ENCODE measurements at places on chromosomes 3 and 15. TPM values are rescaled to one million over a fixed set of nuclear protein-coding genes. Genes with fewer than 3 reads are reported as not detected.

TMEM45A gene
- 34.5 TPM for total RNA-seq

SLITRK3 gene
- total RNA-seq, result 1.2 TPM

GRAMD2A gene
- total RNA-seq, result 0.10 TPM

ACVR2B gene
- 2.8 TPM for total RNA-seq

SLC28A1 gene
- total RNA-seq, result not detected

TMEM40 gene
- total RNA-seq, result not detected

FGD5 gene
- 35.4 TPM for total RNA-seq

SCAMP5 gene
- 2.4 TPM for total RNA-seq

CFAP91 gene
- 6.2 TPM for total RNA-seq

TMEM266 gene
- total RNA-seq, result 0.28 TPM

ECE2 gene
- not detected for total RNA-seq

DUOXA2 gene
- total RNA-seq, result not detected

GLDN gene
- total RNA-seq, result 10.1 TPM

BMF gene
- 5.0 TPM for total RNA-seq

ZBTB20 gene
- total RNA-seq, result 75.7 TPM

CHST14 gene
- 11.8 TPM for total RNA-seq

P2RY13 gene
- total RNA-seq, result 2.7 TPM

GRK7 gene
- not detected for total RNA-seq

DUOXA1 gene
- 0.81 TPM for total RNA-seq

CNTN6 gene
- 11.2 TPM for total RNA-seq

COL6A6 gene
- 1.2 TPM for total RNA-seq

TMCO5A gene
- not detected for total RNA-seq

C3orf52 gene
- total RNA-seq, result 2.1 TPM

NANOGP8 gene
- total RNA-seq, result 0.48 TPM

ANKRD63 gene
- not detected for total RNA-seq

FANCI gene
- total RNA-seq, result 6.1 TPM

SCN5A gene
- 0.32 TPM for total RNA-seq

ITGB5 gene
- 250 TPM for total RNA-seq

MED12L gene
- total RNA-seq, result 0.60 TPM

DUSP7 gene
- 29.9 TPM for total RNA-seq

MORC1 gene
- not detected for total RNA-seq

NISCH gene
- 53.0 TPM for total RNA-seq

C3orf80 gene
- total RNA-seq, result 1.5 TPM

HRG gene
- total RNA-seq, result not detected

SPTBN5 gene
- 1.3 TPM for total RNA-seq

PPP4R2 gene
- 50.1 TPM for total RNA-seq

FILIP1L gene
- total RNA-seq, result 630 TPM

LRRC31 gene
- total RNA-seq, result not detected

P2RY12 gene
- total RNA-seq, result 3.7 TPM

SH2D7 gene
- total RNA-seq, result not detected

SKIL gene
- 101 TPM for total RNA-seq

TTLL13 gene
- not detected for total RNA-seq

LXN gene
- 59.3 TPM for total RNA-seq

MESP2 gene
- 0.38 TPM for total RNA-seq

Data from posterior vena cava (tissue), 2 donors.